ENCODE measurements at places on chromosomes 11 and 22. TPM values are rescaled to one million over a fixed set of nuclear protein-coding genes. Genes with fewer than 3 reads are reported as not detected.
A peak's percentile ranks its signal among the peaks of the same experiment; 100 is the strongest.

GRCh38 chr11:74141241-74141695, 29.5 kb downstream of the C2CD3 start:
- peaks cover 2% of the 10 kb centered on the region for H3K4me1 ChIP-seq
- H3K27me3 ChIP-seq: no peaks in the 10 kb centered on the region
- no peak overlapping the region for H3K27ac ChIP-seq
- no peak overlapping the region for H3K4me3 ChIP-seq
- peaks cover 17% of the 10 kb centered on the region for H3K36me3 ChIP-seq

DNA sequence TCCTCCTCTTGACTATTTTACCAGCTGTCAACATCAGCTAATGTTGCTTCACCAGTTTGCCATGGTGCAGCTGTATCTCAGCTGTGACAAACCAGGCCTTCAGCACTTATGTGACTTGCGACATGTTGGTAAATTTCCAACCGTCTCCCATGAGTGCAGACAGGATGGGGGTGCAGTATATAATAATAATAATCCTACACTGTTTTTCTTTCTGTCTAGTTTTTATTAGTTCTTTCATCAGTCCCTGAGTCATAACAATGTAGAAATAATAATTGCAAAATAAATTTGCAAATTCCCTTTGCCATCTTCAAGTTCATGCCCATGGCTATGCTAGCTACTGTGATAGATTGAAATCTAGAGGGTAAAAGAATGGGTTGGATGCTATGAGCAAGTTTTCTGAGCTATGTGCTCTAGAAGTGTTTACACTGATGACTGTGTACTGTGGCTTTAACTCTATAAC, 4.9 kb downstream of the MMP13 start:
- no peaks in the 10 kb centered on the region for H3K4me1 ChIP-seq
- peaks cover 5% of the 10 kb centered on the region for H3K27me3 ChIP-seq
- H3K36me3 ChIP-seq: no peaks in the 10 kb centered on the region
- DNase-seq: no peak

- DNase-seq: no peak
- H3K36me3 ChIP-seq: no peaks in the 10 kb centered on the region
- H3K4me1 ChIP-seq: peaks cover 33% of the 10 kb centered on the region
- no peak within 1 kb of the TSS for H3K27ac ChIP-seq
- H3K27me3 ChIP-seq: peaks cover 18% of the 10 kb centered on the region
These were observed at the start of gene TMEM151A for GRCh38 chr11:66291706-66292542. TMEM151A (plus strand) TSS chr11:66291894; CDS start chr11:66292014, 120 bp downstream.

DNA sequence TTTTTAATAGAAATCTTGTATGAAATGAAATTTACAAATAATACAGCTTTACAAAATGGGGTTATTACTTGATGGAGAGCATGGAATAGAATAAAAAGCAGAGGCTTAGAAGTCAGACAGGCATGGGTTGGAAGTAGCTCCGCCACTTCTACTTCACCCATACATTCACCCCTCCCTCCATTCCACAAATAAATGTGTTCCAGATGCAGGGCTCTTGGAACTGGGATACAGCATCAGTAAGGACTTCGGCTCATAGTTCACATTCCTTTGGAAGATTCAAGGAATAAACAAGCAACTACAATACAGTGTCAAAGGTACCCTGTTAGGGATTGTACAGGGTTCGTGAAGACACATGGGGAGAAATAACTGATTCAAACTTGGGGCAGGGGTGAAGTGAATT, 156.8 kb downstream of the WNT11 start:
- H3K27me3 ChIP-seq: no peaks in the 10 kb centered on the region
- no peaks in the 10 kb centered on the region for H3K4me1 ChIP-seq
- H3K4me3 ChIP-seq: no peak overlapping the region
- H3K36me3 ChIP-seq: peaks cover 26% of the 10 kb centered on the region

DNA sequence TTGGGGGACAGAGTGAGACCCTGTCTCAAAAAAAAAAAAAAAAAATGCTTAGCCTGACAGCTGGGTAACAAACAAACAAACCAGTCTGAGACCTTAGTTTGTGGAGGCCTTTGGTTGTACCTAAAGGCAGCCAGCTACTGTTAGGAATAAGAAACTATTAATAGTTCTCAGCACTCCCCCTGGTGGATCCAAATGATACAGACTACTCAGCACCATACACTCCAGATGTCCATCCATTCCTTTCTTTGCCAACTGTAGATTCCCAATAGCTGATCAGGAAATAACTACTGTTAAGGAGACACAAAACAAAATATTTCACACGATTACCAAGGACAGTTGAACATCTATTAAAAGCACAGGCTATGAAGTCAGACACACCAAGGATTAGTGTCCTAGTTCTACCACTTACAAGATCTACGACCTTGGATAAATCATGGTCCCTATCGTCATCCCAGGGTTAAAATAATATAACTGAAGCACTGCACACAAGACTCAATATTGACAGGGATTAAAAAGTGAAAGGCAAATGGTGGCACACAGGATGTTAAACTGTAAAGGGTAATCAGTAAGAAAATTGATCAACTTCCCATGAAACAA, 17.2 kb downstream of the CLDN25 start:
- peaks cover 9% of the 10 kb centered on the region for H3K36me3 ChIP-seq
- H3K27me3 ChIP-seq: no peaks in the 10 kb centered on the region
- no peak overlapping the region for H3K27ac ChIP-seq
- H3K4me1 ChIP-seq: no peaks in the 10 kb centered on the region
- H3K4me3 ChIP-seq: no peak overlapping the region

- DNase-seq: peak; percentile 89
- H3K27me3 ChIP-seq: no peaks in the 10 kb centered on the region
- peak within 1 kb of the TSS; percentile 95 for H3K27ac ChIP-seq
These were observed at the start of gene PSMD13 for GRCh38 chr11:236774-237767. PSMD13 (plus strand) TSS chr11:236976; CDS start chr11:237050, 74 bp downstream.

GRCh38 chr11:103870821-103871309, 165.6 kb upstream of the DDI1 start:
- no peak for DNase-seq
- no peaks in the 10 kb centered on the region for H3K36me3 ChIP-seq
- H3K27ac ChIP-seq: no peak overlapping the region
- H3K4me1 ChIP-seq: no peaks in the 10 kb centered on the region
- H3K27me3 ChIP-seq: no peaks in the 10 kb centered on the region

GRCh38 chr11:113998574-113998973, 23.7 kb downstream of the HTR3A start:
- H3K27ac ChIP-seq: no peak overlapping the region
- H3K4me1 ChIP-seq: no peaks in the 10 kb centered on the region
- no peak overlapping the region for H3K4me3 ChIP-seq
- no peaks in the 10 kb centered on the region for H3K36me3 ChIP-seq
- peaks cover 2% of the 10 kb centered on the region for H3K27me3 ChIP-seq

GRCh38 chr22:19174106-19175025, 4.2 kb downstream of the SLC25A1 start:
- DNase-seq: no peak
- H3K36me3 ChIP-seq: peaks cover 6% of the 10 kb centered on the region
- peaks cover 10% of the 10 kb centered on the region for H3K27me3 ChIP-seq
- H3K4me1 ChIP-seq: peaks cover 42% of the 10 kb centered on the region

DNA sequence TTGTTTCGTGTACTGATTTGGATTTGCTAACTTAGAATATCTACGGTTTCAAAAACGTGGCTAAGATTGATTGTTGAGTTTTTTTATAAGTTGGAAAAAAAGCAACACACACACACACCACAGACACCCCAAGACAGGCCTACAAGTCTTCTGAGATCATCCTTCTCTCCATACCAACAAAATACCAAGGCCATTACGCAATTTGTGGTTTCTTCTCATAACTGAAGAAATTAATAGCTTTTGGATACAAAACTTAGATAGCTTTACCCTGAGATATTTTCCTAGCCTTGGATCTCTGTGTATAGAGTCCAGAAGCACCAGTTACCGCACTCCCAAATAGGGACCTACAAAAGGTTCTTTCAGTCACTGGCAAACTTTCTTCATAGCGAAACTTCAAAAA, 113.6 kb downstream of the SIK3 start:
- no peak overlapping the region for H3K27ac ChIP-seq
- H3K4me1 ChIP-seq: peaks cover 78% of the 10 kb centered on the region
- no peak overlapping the region for H3K4me3 ChIP-seq
- H3K36me3 ChIP-seq: peaks cover 3% of the 10 kb centered on the region
- no peak for DNase-seq
- no peaks in the 10 kb centered on the region for H3K27me3 ChIP-seq

GRCh38 chr11:11215944-11216343, 137.1 kb downstream of the CSNK2A3 start:
- H3K27me3 ChIP-seq: no peaks in the 10 kb centered on the region
- H3K27ac ChIP-seq: no peak overlapping the region
- no peak for DNase-seq
- no peaks in the 10 kb centered on the region for H3K36me3 ChIP-seq
- no peaks in the 10 kb centered on the region for H3K4me1 ChIP-seq
- H3K4me3 ChIP-seq: no peak overlapping the region

- no peak for DNase-seq
- H3K27me3 ChIP-seq: no peaks in the 10 kb centered on the region
- no peak overlapping the region for H3K27ac ChIP-seq
- no peaks in the 10 kb centered on the region for H3K36me3 ChIP-seq
These were observed 9.3 kb downstream of the TMEM86A start for GRCh38 chr11:18707811-18708340.

GRCh38 chr11:120540744-120541465, 29.4 kb downstream of the GRIK4 start:
- no peak overlapping the region for H3K27ac ChIP-seq
- no peaks in the 10 kb centered on the region for H3K36me3 ChIP-seq
- DNase-seq: no peak
- no peaks in the 10 kb centered on the region for H3K27me3 ChIP-seq
- no peaks in the 10 kb centered on the region for H3K4me1 ChIP-seq

DNA sequence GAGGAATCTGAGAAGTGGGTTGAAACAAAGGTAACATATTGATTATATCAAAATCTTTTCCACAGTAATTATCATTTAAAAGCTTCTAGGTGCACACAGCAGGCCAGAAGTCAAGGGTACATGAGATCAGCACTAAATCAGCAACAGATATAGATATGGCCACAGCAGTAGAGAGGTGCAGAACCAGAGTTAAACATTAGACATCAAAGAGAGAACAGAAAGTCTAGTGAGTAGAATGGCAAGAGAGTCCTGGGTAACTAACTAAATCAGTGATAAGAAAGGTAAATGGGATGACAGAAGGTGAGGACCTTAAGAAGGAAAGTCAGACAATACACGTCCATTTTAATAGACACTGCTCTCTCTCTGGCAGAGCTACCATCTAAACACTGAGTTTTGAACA, 119.5 kb upstream of the GRIA4 start:
- no peak overlapping the region for H3K27ac ChIP-seq
- H3K4me3 ChIP-seq: no peak overlapping the region
- no peaks in the 10 kb centered on the region for H3K4me1 ChIP-seq
- no peak for DNase-seq

GRCh38 chr11:75855206-75855605, 40.2 kb downstream of the UVRAG start:
- peaks cover 8% of the 10 kb centered on the region for H3K36me3 ChIP-seq
- H3K4me1 ChIP-seq: peaks cover 6% of the 10 kb centered on the region
- H3K27ac ChIP-seq: no peak overlapping the region
- no peaks in the 10 kb centered on the region for H3K27me3 ChIP-seq

DNA sequence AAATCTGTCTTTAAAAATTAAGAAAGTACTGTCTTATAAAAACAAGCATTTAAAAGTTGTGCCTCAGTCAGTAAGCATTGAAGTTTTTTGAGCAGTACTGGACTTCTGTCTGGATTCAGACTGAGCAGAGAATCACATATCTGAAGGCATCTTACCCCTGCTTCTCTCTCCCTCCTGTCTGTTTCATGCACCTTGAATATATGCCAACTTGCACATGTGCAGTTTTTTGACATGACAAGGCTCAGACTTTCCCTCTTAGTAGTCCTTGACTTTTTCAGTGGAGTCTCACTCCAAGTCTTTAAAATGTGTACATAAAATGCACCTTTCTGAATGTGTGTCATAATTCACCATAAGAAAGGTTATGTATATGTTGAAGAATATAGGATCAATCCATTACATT, 19.8 kb downstream of the SPECC1L start:
- H3K4me1 ChIP-seq: peaks cover 35% of the 10 kb centered on the region
- no peak overlapping the region for H3K27ac ChIP-seq

Gene TYR
- total RNA-seq: not detected

Gene LGR4
- total RNA-seq: 0.12 TPM

Gene OR10A2
- not detected for total RNA-seq

Gene KRTAP5-9
- total RNA-seq: not detected

Gene MYO18B
- total RNA-seq: 0.17 TPM

Gene HTR3A
- not detected for total RNA-seq

Gene MS4A6E
- total RNA-seq: not detected

Gene MAJIN
- 0.37 TPM for total RNA-seq

Gene PACSIN3
- total RNA-seq: 7.2 TPM

Data from activated naive CD4-positive, alpha-beta T cell treated with anti-CD3 and anti-CD28 coated beads for 36 hours (primary cell).